A172 (cell line): ENCODE measurements at places on chromosomes 6 and 20. TPM values are rescaled to one million over a fixed set of nuclear protein-coding genes. Genes with fewer than 3 reads are reported as not detected.

GRCh38 chr20:6611911-6612605 is 155.4 kb upstream of the BMP2 start:
- DNase-seq, result no peak

Gene RPS6KA2
- 29.0 and 32.6 TPM in 2 replicates for total RNA-seq

Gene SNHG17
- 8.5 and 10.1 TPM in 2 replicates for total RNA-seq

Gene FERMT1
- total RNA-seq, result 6.5 and 7.0 TPM in 2 replicates

DNA sequence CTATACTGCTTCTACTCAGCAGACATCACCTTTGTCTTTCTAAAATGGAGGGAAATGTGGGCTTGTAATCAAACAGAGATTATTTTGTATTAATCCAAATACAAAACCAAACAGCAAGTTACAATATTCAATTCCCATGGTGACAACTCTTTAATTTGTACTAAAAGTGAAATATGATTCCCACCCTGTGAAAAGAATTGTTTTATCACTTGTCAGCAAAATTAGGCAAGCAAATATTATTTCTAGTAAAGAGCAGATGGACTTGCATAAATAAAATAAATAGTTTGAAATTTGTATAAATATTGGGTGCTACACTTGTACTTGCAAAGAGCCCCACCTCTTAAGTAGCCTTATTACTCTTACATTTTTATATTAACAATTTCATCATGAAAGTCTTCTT is 6.1 kb upstream of the TXLNB start:
- no peak for DNase-seq

DNA sequence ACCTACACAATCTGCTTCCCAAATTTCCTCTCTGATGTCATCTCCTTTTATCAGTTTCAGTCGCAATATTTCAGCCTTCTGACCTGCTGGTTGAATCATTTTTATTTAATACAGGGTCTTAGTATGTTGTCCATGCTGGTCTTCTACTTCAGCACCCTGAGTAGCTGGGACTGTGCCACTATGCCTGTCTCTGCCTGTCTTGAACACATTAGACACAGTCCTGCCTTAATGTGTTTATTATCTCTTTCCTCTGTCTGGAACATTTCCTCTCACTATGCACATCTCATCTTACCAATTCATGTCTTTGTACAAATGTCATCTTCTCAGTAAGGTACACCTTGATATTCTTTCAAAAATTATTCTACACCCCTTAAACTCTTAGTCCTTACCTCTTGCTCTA is 106.5 kb downstream of the THEMIS start:
- no peak for DNase-seq

GRCh38 chr20:13274275-13274861 is 53.3 kb downstream of the ISM1 start:
- no peak for DNase-seq

- no peak for DNase-seq
These were observed 38.3 kb upstream of the GABRR1 start for GRCh38 chr6:89255417-89255816.

DNA sequence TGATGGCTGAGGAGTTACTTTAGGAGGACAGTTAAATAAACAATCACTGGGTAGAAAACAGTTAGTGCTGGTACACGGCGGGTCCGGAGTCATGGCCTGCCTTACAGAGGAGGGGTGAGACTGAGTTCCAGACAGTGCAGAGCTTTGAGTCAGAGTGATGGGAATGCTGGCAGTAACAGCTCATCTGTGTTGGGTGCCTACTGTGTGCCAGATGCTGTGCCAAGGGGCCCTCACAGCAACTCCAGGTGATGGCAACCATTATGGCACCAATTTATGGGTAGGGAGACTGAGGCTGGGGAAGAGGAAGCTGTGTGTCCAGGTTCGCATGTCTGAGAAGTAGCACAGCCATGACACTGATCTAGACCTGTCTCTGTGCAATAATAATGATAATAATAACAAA is 132.6 kb downstream of the CEBPB start:
- no peak for DNase-seq

Gene EDN1
- total RNA-seq, result 24.0 and 28.5 TPM in 2 replicates

DNA sequence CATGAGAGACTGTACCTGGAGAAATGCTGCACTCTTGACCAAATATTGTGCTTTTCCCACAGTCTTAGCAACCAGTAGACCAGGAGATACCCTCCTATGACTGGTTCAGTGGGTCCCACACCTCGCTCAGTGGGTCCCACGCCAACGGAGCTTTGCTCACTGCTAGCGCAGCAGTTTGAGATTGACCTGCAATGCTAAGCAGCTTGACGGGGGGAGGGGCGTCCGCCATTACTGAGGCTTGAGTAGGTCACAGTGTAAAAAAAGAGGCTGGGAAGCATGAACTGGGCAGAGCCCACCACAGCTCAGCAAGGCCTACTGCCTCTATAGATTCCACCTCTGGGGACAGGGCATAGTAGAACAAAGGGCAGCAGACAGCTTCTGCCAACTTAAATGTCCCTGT is 49.0 kb upstream of the HIVEP2 start:
- DNase-seq, result no peak

Gene CLPSL1
- not detected in 2 replicates for total RNA-seq

GRCh38 chr20:1125277-1125676 is 6.9 kb downstream of the PSMF1 start:
- DNase-seq, result no peak

GRCh38 chr6:14463110-14463509 is 345.5 kb downstream of the CD83 start:
- no peak for DNase-seq

Gene ADGRF5
- 0.19 TPM in 1 of 2 replicates, not detected in the other for total RNA-seq

DNA sequence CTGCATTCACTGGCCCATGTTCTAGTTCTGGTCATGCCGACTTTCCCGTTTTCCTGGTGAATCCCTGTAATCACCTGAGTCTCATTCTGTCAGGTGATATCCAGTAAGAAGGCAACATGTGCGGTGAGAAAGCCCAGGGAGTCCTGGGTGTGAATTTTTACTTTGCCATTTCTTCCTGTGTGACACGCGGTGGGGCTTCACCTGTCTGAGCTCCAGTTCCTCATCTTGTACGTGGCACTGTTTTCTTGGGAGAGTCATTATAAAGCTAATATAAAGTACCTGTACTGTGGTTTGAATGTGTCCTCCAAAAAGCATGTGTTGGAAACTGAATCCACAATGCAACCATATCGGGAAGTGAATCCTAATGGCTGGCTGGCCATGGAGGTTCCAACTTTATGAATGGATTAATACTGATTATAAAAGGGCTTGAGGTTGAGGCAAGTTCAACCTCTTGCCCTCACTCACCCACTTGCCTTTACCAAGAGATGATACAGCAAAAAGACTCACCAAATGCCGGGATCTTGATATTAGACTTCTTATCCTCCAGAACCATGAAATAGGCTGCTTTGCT is 5.1 kb downstream of the HLA-E start:
- DNase-seq, result no peak

- no peak for DNase-seq
These were observed 118.1 kb upstream of the TMEM181 start for GRCh38 chr6:158441716-158442215.

GRCh38 chr6:89999154-89999553 is 104.9 kb downstream of the GJA10 start:
- DNase-seq, result peak; percentile 69

Gene LGSN
- not detected in 2 replicates for total RNA-seq

GRCh38 chr6:128914051-128914450 is 31.1 kb downstream of the LAMA2 start:
- DNase-seq, result no peak

DNA sequence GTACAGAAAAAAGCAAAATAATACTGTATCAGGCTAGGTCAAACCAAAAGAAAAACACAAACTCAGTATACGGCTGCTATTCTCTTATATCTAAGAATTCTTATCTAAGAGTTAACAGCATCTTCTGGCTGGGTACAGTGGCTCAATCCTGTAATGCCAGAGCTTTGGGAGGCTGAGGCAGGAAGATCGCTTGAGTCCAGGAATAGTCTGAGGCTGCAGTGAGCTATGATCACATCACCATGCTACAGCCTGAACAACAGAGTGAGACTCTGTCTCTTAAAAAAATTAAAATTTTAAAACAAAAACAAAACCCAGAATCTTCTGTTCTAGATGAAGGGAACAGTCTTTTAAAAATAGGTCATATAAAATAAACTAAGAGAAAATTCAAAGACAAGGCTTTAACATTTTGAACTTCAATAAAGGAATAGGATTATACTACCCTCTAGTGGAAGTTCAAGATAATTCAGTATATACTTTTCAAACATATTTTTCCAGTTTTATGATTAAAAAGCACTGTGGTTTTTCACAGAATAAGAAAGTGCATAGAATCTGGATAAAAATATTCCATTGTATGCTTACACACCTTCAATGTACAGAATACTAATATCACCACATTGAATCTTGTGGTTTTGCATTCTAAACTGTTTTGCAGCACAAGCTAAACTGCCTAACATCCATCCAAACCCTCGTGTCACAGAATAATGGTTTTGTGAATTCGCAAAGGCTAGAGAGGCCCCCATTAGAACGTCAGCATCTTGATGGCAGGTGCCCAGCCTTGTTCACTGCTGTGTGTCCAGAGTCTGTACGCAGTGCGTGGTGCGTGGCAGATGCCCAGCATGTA is 39.3 kb downstream of the DTNBP1 start:
- DNase-seq, result no peak

Gene OR2H1
- total RNA-seq, result not detected in 2 replicates

DNA sequence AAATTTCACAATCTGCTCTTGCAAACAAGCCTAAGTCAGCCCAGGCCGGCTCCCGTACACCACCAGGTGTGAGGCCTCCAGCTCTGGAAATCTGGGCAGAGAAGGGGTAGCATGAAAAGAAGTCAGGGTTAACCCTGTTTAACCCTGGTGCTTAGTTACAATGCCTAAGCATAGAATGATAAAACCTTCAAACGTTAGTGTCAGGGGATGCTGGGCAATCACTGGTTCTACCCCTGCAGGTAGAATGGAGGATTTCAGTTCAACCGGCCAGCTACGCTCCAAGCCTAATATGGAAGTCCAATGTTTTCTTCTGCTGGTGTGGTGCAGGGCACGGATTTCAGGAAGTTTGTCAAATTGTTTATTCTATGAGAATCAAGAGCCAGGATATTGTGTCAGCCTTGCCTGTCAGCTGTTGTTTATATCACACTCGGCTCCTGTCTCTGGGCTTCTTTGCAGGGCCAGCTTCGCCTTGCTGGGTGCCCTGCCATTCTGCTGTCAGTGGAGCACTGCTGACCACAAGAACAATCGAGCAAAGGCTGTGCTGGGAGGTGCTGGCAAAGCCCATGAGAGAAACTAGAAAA is 20.2 kb upstream of the CD93 start:
- no peak for DNase-seq

GRCh38 chr20:602111-602970 is 7.8 kb downstream of the TCF15 start:
- no peak for DNase-seq

Gene VPS16
- total RNA-seq, result 44.1 and 48.1 TPM in 2 replicates

Gene KCNG1
- 6.2 and 12.4 TPM in 2 replicates for total RNA-seq
